Inflammatory macrophage (primary cell): ENCODE measurements at places on chromosomes 5 and 9.

GRCh38 chr9:98600631-98601030 lies 108.1 kb downstream of the GABBR2 start:
- no peak for DNase-seq

DNA sequence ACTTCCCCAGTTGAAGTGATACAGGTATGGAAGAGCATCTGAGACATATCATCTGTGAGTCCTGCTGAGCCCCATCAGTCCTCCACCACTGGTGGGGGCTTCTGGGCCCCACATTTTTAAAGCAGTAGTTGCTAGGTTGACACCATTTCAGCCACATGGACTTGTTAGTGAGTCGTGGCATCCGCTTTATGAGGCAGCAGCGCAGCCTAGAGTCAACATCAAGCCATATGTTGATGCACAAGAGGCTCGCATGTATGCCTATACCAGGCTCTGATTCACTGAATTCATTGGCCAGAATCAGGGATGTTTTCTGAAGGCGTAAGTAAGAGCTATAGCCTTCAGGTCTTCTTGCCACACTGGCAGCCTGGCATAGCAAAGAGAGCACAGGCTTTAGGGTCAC lies 26.8 kb downstream of the ZNF346 start:
- DNase-seq = no peak

DNA sequence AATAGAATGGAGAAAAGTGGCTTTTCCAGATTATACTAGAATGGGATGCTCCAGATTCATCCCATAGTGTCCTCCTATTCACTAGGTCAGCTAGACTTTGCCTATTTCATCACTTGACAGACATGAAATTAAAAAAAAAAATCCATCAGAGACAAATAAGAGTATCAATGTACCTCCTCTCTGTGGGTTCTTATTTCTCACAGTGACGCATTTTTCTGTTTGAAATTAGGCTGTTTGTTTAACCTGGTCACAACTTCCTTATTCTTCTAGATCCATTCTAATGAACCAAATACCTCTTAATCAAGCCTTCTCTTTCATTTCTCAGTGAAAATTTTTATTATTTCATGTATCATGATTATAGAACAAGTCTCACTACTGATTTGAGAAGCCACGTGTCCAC lies 305.4 kb downstream of the SEMA5A start:
- DNase-seq = no peak

- DNase-seq = no peak
Observed at GRCh38 chr9:112913326-112913725, 22.6 kb upstream of the SLC46A2 start.

- no peak for DNase-seq
Observed at GRCh38 chr9:117409321-117409720, 5.5 kb downstream of the ASTN2 start.

DNA sequence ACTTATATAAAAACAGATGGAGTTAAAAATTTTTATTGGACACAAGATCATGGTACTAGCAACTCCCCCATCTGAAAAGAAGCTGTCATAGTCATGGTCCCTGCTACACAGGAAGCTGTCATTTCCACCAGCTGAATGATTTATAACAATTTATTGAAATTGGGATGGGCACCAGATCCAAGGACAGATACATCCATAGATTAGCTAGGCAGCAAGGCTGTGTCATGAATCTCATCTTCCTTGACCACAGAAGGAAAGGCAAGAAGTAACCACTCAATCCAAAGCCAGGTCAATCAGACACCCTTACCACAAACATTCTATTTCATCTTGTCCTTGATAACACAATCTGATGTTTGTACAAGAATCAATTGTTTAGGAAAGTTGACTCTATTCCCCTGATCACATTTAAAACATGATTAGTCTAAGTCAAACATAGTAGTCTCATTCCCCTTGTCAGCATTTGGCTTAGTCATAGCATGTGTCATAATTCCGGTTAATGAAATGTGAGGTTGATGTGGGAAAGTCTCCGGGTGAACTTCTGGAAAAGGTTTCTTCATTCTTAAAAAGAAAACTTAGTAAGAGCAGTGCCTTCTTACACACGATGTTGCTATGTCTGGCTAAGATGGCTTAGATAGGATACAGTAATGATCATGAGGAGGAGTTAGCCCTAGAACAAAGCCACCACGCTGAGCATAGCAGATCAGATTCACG lies 462.6 kb upstream of the PAPPA start:
- DNase-seq = no peak

DNA sequence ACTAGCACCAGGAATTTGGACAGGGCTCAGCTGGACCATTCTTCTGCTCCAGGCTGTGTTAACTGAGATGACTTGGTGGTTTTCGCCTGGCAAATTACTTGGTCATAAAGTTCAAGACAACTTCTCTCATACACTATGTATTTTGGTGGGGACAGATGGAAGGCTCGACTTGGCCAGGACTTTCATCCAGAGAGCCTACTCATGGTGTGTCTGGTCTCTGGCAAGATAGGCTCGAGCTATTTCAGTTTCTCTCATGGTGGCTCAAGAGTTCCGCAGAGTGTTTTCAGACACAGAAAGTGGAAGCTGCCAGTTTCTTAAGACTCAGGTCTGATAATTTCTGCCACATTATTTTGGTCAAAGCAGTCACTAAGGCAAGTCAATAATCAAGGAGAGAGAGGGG lies 135.6 kb downstream of the IRX2 start:
- no peak for DNase-seq

DNA sequence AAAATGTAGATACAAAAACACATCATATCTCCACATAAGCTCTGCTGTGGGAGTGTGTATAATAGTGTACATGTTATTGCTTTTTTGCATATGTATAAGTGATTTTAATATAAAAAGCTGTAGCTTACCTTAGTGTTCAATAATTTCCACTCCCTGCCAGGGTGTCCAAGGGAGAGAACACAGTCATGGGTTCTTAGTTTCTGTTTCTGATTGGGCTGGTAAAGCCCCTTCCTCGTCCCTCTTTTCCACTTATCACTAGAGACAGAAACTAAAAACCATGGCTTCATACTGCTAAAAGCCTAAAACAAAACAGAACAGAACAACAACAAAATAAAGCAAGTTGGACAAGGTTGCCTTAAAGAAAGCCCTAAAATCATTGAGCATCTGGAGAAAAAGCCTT lies 74.4 kb upstream of the S1PR3 start:
- DNase-seq = no peak

DNA sequence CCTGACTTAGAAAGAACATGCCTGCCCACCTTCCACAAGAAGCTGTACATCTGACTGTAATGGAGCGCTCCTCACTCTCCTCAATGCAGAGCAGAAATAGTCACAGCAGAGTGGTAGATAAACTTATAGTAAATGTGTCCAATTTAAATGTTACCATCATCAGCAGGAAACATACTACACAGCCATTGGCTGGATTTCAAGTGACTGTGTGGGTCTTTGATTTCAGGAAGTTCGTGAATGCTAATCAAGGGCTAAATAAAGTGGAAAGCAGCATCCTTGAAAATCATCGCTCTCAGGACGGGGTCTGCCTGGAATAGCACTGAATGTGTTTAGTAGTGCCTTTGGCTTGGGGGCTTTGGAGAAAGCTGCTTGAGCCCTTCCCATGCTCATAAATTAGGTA lies 32.4 kb upstream of the CRHBP start:
- DNase-seq = no peak

DNA sequence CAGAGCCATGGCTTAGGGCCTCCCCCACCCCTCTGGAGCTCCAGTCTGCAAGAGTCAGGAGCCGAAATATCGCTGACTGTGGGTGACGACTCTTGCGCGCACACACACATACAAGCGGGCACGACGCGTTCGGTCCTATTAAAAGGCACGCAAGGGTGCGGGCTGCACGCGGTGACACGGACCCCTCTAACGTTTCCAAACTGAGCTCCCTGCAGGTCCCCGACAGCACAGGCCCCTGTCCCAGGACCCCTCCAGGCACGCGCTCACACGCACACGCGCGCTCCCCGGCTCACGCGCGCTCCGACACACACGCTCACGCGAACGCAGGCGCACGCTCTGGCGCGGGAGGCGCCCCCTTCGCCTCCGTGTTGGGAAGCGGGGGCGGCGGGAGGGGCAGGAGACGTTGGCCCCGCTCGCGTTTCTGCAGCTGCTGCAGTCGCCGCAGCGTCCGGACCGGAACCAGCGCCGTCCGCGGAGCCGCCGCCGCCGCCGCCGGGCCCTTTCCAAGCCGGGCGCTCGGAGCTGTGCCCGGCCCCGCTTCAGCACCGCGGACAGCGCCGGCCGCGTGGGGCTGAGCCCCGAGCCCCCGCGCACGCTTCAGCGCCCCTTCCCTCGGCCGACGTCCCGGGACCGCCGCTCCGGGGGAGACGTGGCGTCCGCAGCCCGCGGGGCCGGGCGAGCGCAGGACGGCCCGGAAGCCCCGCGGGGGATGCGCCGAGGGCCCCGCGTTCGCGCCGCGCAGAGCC lies at the start of gene GRIN1:
Gene GRIN1 (plus strand): TSS at position 433 of the 746 bp plus-strand sequence. CDS start 333 bp downstream, outside the sequence.
- DNase-seq = no peak

DNA sequence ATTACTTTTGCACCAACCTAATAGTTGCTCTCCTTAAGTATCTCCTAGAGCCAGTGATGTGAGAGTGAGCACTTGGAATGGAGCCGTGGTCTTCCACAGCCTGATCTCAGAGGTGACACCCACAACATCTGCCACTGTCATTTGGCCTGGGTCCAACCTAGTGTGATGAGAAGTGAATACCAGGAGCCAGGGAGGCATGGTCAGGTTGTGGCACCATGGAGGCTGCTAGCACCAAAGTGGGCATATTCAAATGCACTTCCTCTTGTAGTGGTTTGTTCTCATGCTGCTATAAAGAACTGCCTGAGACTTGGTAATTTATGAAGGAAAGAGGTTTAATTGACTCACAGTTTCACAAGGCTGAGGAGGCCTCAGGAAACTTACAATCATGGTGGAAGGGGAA lies 22.6 kb upstream of the CEP72 start:
- no peak for DNase-seq
